Stimulated activated CD8-positive, alpha-beta memory T cell treated with anti-CD3 and anti-CD28 coated beads, Interleukin-2, amount 100 ng/mL, for 1 hour (primary cell): ENCODE measurements at places on chromosomes 7 and 10.
A peak's percentile ranks its signal among the peaks of the same experiment; 100 is the strongest.

DNA sequence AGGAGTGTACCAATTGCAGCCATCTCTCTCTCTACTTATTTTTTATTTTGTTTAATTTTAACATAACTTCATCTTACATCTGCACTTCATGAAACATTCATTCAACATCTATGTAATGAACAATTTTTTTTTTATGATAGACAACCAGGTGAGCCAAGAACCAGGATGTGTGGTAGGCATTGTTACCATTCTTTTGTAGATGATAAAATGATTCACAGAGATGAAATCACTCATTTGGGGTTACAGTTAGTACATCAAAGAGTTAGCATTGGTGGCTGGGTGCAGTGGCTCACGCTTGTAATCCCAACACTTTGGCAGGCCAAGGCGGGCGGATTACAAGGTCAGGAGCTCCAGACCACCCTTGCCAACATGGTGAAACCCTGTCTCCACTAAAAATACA is 127.8 kb downstream of the HDAC9 start:
- DNase-seq: no peak

- no peak for DNase-seq
Measured at GRCh38 chr7:148306759-148307158, 283.8 kb upstream of the C7orf33 start.

DNA sequence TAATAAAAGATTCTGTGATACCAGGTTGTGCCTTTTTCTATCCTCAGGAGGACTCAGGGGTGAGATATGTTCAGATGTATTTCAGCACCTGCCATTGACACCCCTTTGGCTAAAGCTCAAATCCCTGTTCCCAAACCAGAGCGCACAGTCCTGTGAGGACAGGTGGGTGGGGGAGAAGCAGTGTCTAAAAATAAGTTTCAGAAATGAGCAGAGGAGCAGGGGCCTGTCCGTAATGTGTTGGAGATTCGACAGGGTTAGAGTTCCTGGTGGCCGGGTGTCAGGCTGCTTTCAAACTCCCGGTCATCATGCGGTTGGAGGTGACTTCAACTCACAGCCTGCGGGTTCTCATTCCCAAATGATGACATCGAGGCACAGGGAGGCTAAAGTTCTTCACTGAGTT is 211.5 kb downstream of the KLF6 start:
- no peak for DNase-seq

GRCh38 chr7:47327346-47327697 is 254.6 kb downstream of the TNS3 start:
- no peak for DNase-seq

DNA sequence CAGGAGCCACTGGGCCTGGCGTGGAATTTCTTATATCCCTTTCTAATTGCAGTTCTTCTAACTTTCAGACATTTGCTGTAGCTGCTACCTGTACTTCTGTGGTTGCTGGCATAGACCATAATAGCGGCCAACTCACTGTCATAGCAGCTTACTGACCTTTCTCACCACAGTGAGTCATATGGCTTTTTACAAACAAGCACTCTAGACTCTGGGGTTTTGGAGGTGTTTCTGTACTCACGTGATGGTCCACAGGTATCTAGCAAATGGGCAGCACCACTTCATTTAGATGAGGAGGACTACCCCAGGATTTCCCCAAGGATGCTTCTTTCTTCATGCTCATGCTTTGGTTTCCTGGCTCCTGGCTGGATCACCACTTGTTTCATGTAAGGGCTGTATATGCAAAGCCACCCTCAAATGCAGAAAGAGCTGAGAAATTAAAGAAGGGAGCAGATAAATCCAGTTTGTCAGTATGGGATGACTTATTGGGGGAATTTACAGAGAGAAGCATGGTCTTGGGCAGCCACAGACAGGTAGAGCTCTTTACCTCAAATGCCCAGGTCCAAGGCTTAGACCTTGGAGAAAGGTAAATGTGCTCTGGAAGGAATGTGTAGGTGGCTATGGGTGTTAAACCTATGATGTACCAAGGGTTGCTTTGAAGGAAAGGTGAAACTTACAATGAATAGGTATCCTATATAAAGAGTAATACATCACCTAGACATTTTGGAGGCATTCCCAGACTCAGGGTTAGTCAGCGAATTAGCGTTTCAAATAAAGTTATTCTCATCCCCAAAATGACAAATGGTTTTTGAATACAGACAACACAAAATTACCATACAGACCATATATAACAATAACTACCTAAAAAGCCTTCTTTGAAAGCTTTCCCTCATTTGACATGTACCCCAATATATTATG is 15.9 kb upstream of the SLC25A16 start:
- no peak for DNase-seq

- no peak for DNase-seq
Measured at GRCh38 chr7:24731313-24731712, 26.0 kb downstream of the GSDME start.

DNA sequence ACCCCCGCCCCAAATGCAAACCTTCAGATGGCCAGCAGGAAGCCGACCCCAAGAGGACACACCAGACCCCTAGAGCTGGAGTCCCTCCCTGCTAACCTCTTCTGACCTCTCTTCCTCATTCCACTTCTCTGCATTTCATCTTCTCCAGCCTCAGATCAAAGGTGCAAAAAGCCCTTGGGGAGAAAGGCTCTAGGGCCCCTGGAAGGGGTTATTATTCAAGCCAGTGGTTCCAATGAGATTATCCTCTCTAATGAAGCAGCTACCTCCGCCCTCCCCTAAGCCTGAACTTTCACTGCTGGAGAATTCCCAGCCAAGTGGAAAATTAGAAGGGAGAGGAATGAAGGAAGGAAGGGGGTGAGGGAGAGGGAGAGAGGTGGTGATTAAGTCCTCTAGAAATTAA is 343.9 kb downstream of the PLXNA4 start:
- no peak for DNase-seq

DNA sequence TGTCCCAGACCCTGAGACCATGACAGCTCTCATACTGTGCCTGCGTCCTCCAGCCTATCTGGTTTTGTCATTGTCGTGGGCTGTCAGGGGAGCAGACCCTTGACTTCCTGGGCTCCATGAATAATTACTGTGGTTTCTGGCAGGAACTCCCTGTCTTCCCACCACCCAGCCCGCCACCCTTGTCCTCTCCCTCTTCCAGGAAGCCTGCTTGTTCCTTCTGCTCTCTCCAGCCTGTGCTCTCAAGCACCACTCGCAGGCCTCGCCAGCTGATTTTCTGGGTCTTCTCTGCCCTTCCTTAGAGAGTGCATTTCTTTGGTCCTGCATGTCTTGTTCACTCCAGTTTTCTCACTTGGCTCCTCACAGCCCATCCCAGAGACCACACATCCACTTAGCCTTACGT is 224.5 kb upstream of the INHBA start:
- no peak for DNase-seq

GRCh38 chr10:132626761-132627665 is 89.4 kb downstream of the INPP5A start:
- no peak for DNase-seq

DNA sequence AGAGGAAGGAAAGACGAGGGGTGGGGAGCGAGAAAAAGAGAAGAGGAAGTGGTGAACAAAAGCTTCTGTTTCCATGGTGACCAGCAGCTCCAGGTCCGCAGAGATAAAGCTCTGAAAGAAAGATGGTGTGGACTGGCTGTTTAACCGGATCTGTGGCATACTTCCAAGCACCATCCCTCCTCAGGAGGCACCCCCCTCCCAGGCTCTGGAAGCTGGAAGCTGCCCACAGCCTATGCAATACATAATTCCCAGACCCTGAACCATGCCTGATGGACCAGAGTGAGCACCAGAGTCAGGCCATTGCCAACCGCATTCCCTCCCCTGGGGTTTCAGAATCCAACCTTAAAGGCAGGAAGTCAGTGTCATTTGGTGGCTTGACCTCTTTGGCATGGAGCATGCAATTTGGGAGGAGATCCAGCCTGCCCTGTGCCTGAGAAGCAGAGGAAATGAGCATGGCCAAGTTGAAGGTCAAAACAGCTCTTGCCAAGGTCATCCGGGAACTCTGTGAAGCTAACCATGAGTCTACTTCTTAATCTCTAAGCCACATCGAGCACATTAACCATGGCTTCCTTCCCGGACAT is 22.2 kb upstream of the CPXM2 start:
- DNase-seq: no peak

DNA sequence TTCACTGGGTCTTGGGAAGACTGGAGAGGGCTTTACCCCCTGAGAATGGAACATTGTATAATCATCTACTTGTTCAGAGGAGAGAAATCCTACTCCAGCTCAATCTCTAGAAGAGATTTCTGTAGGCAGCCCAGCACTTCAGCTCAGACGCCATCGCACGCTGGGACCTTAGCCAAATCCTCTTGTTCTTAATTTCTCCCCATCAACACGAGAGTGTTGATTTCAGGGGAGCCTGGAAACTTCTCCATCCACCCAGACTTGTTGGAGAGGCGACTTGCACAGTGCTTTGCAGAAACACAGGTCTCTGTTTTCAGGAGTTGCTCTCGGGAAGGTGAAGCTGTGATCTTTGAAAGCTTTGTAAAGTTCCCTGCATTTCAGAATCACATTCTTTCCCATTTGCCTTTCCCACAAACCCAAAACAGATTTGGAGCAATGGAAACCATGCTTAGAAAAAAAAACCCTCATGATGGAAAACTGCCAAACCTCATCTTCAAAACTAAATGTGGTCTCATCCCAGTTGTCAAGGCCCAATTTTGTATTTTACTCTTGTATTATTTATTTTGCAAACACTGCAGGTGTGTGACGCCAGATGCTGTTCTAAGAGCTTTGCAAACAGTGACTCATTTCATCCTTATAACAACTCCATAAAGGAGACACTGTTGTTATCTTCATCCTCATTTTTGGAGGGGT is 60.9 kb downstream of the CALML3 start:
- DNase-seq: no peak

DNA sequence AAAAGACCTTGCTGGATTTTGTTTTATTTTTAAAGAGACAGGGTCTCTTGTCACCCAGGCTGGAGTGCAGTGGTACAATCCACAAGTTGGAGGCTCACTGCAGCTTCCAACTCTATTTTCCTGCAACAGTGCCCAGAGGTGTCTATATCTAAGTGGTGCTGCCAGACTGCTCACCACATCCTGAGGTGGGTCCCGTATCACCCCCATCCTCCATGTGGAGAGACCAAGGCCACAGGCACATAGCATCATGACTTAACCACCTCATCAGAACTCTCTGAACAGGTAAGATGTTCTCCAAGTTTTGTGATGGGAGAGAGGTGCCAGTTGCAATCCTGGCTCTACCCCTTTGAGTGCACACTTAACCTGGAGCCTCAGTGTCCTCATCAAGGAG is 98.2 kb downstream of the RNF216 start:
- DNase-seq: no peak

- DNase-seq: no peak
Measured at GRCh38 chr7:83739527-83739926, 90.6 kb upstream of the SEMA3E start.

DNA sequence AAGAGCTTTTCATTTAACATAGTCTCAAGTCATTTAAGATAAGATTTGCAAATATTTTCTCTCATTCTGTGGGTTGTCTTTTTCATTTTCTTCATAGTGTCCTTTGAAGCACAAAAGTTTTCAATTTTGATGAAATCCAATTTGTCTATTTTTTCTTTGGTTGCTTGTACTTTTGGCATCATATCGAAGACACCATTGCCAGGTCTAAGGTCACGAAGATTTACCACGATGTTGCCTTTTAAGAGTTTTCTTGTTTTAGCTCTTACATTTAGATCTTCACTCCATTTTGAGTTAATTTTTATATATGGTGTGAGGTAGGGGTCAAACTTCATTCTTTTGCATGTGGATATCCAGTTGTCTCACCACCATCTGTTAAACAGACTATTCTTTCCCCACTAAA is 34.7 kb downstream of the TMEM270 start:
- no peak for DNase-seq

DNA sequence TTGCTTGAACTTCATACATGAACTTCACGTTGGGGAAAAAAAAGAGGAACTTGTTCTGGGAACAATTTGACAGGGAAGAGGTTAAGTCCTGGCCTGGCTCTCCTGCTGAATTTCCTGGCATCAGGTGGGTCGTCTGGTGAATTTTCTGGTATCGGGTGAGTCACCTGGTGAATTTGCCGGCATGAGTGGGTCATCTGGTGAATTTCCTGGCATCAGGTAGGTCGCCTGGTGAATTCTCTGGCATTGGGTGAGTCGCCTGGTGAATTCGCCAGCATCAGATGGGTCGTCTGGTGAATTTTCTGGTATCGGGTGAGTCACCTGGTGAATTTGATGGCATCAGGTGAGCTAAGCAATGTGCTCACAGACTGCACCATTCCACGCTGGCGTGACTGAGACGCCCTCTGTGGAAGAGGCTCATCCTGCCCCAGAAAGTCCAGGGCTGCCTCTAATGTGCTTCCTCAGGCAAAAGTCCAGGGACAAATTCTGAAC is 255.4 kb downstream of the TCERG1L start:
- DNase-seq: no peak

DNA sequence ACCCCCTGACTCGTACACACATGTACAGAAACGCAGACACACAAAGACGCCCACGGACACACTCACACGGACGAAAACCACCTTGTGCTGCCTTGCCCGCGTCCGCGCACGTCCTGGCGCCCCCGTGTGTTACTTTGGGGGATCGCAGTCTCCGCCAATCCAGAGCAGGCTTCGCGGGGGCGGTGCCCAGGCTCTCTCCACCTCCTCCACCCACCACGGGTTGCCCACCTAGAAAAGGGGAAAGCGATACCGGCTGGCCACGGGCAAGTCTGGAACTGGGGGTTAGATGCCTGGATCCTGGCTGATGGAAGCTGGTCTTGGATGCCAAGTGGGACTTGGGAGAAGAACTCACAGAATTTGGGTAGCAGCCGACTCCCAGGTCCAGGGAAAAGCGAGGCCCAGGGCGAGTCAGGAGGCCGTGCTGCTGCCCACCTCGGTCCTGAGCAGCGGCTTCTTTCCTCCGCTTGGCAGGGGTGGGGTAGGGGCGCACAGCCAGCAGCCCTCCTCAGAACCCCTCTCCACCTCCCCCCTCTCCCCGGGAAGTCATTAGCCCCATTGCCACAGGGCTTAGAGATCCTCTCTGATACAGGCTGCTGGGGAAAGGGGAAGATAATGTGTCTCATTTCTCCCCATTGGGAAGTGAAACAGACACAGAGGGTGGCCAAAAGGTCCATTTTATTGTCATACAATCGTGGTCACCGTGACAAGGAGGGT is 4.6 kb upstream of the VGF start:
- DNase-seq: peak; percentile 66

- DNase-seq: no peak
Measured at GRCh38 chr7:37349979-37350590, 98.6 kb downstream of the ELMO1 start.

DNA sequence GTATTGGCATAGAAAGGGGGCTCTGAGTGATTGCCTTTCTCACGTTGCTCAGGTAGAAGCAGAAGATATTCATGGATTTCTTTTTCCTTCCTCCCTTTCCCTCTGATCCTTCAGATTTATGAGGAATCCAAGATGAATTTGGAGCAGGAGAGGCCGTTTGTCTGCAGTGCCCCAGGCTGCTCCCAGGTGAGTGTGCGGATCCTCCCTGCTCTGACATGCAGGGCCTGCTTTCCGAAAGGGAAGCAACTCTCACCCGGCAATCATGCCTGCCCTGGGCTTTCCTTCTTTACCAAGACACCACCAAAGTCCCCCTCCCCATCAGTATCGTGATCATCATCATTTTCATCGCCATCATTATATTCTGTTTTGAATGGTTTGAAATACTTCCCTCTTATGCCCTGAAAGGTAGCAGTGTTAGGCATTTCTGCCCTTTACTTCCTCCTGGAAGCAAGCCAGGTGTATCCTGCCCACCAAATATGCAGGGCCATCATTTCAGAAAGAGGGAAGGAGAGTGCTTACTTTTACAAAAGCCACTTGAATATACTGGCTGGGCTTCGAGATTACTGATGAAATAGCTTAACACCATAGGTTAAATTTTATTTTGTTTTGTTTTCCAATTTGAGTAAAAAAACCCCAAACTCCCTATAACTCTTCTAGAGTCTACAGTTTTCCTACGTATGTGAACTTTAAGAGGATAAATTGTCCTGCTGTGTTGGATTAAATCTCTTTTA is 75.9 kb downstream of the CREB5 start:
- DNase-seq: no peak
